NCI-H187 treated with DMSO at 0.1 percent for 48 hours (cell line): ENCODE measurements at places on chromosomes 12 and 14.

GRCh38 chr12:84336231-84336630 is 576.4 kb downstream of the SLC6A15 start:
- DNase-seq = no peak

- DNase-seq = no peak
Measured at GRCh38 chr14:65962952-65963351, 523.2 kb upstream of the CCDC196 start.

DNA sequence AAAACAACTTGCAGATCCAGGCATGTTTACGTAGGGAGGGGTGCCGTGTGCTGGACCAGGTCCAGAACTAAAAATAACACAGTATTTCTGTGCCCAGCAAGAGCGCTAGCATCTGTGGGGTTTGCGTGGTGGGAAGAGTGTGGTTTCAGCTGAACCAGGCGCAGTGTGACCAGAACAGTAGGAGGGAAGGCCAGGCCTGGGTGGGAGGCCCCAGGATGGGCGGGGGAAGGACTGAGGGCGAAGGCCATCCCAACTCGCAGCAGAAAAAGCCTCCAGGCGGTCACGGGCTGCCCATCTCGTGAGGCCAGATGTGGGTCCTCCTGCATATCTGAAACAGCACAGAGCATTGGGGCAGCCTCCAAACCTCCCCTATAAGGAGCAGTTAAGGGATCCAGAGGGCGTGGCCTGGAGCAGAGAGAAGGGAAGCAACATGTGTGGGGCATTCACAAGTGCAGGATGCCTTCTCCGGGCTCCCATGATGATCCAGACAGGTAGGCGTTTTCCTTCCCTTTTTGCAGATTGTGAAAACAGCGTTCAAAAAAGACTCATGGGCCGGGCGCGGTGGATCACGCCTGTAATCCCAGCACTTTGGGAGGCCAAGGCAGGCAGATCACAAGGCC is 17.8 kb upstream of the CD9 start:
- DNase-seq = peak; percentile 48

- no peak for DNase-seq
Measured at GRCh38 chr14:101716956-101717662, 44.4 kb upstream of the PPP2R5C start.

DNA sequence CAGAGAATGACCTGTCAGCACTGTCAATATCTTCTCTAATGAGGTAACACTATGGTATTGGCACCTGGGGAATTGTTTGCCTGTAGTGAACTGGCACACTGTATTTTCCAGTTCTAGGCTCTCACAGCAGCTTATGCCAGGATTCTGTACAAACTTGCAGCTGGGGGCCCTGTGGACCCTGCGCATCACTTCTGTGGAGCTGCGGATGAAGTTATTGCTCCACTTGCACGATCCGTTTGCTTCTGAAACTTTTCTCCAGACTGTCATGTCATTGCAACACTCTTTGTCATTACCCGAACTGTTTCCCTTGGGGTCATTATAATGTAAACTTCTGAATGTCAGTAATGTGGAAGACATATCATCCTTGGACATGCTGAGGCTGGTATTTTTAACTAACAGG is 3.9 kb downstream of the RNASE11 start:
- DNase-seq = no peak

DNA sequence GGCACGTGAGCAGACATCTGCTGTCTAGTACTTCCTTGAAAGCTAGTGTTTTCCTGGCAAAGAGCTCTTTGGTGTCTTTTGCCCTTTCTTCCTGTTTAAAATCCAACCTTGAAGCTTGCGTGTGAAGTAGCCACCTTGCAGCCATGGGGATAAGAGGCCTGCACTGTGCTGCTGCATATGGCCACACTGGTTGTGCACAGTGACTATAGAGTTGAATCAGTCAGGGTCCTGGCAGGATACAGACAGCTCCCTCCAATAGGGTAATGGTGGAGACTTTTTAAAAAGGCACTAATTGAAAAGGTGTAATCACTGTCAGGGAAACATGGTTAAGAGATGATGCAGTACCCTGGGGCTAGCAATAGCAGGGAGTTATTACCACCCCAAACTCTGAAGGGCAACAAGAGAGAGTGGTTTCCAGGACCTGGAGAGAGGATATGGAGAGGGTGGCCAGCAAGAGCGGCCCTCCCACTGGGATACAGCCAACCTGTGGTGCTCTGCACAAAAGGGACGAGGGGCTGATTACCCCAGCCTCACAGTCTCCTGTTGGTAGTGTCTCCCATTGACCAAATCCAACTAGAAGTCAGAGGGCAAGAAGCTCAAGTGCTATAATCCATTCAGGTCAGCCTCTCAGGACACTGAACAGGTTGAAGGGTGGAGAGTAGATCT is 4.8 kb upstream of the GLT8D2 start:
- no peak for DNase-seq

GRCh38 chr14:36505181-36505815 is 14.7 kb downstream of the NKX2-1 start:
- DNase-seq = no peak

- DNase-seq = no peak
Measured at GRCh38 chr14:100091386-100091785, 26.2 kb downstream of the EVL start.

DNA sequence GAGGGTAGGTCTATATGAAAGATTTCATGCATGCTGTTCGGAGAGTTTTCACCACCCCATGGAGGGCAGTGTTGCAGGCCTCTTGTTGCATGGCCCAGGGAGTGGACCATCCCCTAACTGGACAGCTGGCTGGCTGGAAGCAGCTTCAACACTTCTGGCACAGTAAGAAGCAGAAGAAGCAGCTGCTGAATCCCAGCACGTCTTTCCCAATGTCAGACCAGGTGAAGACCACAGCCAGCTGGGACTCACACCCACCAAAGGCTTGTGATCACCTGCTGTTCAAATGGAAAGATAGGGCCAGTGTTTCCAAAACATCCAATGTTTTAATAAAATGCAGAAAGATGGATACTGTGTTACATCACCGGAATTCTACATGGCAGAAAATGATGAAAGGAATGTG is 1423.6 kb downstream of the AACS start:
- DNase-seq = no peak

DNA sequence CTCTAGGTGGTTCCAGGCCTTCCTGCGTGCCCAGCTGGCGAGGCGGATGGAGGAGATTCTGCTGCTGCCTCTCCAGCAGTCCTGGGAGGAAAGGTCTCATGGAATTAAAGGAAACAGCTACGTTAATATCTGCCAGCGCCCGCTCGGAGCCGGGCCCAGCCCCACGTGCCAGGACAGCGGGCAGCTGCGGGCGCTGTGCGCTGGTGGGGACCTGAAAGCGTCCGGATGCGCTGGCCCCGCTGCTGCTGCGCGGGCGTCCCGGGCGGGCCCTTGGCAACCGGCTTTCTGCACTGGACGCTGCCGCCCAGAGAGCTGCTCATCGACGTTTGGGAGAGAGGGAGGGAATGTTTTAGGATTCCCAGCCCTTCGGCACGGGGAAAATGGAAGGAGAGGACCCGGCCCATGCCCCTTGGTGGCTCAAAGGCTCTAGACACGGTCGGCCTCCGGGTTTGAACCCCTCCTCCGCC is 8.6 kb upstream of the DYNC1H1 start:
- DNase-seq = no peak

DNA sequence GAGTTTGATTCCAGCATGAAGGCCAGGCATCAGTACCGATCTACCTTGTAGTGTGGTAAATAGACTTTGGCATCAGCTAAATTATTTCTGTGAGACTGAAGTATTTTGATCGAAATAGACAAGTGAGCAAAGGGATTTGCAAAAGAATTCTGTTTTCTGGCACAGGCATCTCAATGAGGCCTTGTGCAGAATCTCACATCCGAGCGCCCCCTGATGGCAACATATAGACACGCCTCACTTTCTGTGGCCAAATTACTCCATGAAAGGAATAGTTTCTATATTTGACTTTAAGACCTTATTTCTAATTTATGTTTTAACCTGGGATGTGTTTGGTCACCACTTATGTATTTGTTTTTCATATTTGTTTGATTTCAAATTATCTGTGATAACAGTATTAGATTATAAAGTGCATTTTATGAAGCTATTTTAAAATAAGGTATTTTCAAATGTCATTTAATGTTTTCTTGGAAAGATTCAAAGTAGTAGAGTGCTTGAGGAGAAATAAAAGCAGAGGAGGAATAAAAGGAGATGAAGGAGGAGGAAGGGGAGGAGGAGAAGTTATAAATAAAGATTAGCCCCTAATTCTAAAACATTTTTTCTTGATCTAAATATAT is 731.9 kb downstream of the NRXN3 start:
- DNase-seq = no peak

DNA sequence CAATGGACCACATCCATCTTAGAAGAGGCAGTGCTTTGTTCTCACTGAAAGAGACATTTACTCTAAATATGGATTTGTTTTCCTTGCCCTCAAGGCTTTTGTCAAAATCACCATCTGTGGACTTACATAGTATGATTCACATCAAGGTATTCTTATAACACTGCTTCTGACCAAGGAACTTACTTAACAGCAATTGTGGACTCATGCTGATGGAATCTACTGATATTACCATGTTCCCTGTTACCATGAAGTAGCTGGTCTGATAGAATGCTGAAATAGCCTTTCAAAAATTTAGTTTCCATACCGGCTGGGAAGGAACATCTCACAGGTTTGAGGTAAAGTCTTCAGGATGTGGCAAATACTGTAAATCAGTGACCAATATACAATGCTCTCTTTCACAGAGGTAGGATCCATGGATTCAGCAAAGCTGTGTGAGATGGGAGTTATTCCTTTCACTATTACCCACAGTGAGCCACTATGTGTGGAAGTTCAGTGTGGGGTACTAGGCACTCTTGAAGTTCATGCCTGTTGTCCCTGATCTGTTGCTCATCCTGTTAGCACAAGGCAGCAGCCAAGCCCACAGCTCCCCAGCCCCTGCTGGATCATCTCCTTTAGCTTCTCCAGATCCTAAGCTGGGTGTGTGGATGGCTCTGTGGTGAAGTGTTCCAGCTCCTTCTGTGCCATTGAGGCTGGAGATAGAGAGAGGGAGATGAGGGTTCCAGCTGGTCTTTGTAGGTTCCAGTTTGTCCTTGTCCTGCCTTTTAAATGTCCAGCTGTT is 126.4 kb downstream of the ATP23 start:
- DNase-seq = no peak

DNA sequence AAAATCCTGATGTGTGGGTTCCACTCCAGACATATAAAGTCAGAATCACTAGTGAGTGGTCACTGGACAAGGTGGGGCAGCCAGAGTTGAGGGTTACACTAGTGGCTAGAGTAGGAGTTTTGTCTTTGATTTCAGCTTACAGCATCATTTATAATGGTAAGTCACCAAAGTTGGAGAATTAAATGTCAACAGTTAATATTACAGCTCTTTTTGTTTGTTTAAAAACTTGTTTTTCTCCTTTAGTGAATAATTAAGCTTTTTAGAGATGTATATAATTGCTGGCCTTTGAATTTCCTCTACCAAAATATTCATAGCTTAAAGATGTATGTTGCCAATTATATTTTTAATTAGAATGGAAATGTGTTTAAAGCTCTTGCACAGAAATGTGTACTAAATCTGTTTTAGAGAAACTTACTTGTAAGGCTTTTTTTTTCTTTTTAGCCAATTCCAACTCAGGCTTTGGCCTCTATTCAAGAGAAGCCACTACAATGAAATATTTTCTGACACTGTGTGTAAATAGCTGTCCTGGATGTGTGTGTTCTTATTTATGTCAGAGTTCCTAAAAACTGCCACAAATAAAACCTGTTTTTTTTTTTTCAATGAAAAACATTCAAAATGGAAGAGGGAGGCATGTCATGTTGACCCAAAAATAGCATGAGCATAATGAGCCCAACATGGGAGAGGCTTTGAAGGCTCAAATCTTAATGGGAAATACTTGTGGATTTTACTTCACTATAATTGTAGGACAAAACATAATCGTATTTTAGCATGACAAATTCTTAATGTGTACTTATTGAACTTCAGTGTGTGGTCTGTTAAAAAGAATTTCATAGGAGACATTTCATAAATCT is 92.2 kb downstream of the TBC1D30 start:
- DNase-seq = no peak

GRCh38 chr12:89433634-89434033 is 81.3 kb upstream of the DUSP6 start:
- DNase-seq = no peak

GRCh38 chr12:32390572-32391219 is 8.7 kb upstream of the FGD4 start:
- DNase-seq = no peak

GRCh38 chr12:4775936-4776335 is 55.7 kb downstream of the GALNT8 start:
- DNase-seq = no peak

DNA sequence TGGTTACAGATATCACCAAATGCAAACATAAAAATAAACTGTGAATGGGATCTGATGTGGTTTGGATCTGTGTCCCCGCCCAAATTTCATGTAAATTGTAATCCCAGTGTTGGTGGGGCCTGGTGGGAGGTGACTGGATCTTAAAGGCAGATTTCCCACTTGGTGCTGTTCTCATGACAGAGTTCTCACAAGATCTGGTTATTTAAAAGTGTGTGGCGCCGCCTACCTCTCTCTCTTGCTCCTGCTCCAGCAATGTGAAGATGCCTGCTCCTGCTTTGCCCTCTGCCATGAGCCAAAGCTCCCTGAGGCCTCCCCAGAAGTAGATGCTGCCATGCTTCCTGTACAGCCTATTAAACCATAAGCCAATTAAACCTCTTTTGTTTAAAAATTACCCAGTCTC is 47.8 kb downstream of the SLC25A21 start:
- DNase-seq = no peak

DNA sequence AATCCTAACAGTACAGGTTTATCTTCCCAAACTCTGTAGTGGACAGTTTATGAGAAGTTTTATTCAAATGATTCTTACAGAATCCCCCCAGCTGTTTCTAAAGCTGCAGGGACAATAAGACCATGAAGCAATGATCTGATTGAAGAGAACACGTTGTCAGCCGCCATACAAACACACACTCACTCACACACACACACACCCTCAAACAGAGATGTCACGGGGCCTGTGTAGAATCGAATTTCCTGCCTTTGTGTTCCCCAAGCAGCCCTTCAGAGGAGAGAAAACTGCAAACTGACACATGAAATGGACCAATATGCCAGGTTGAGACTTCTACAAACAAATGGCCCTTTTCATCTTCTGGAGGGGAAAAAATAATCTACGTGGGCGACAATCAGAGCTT is 80.5 kb upstream of the TBX3 start:
- DNase-seq = peak; percentile 43

DNA sequence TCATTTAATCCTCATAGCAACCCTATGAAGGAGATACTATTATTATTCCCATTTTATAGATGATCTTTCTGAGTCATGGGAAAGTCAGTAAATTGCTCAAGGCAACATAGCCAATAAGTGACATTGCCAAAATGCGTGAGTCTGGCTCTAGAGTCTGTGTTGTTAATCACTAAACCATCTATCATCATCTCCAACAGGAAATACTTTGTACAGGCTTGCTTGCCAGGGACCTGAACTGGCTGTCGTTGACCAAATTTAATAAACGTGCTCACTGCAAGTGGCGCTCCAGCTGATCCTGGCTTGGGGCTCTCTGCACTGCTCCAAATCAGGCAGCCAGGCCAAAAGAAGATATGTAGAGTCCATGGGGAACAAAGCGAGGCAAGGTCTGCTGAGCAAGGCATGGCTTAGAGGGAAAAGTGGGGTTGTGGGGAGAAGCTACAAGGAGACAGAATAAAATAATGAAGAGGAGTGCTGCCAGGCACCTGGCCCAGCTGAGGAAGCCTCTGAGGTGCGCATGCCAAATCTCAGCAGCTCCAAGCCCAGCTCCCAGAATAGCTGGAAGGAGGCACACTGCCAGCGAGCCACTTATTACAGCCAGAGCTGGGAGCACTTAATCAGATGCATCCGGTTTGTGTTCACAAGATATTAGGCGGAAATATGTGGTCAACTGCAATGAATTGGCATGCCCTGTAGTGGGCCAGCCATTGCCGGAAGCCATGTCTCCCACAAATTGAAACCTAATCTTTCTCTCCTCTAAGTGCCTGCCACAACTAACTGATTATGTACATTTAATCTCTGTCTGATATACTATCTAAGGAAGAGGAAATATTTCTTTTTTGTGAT is 43.3 kb upstream of the PTPRO start:
- DNase-seq = no peak
